ENCODE measurements at places on chromosomes 7 and 10.

DNA sequence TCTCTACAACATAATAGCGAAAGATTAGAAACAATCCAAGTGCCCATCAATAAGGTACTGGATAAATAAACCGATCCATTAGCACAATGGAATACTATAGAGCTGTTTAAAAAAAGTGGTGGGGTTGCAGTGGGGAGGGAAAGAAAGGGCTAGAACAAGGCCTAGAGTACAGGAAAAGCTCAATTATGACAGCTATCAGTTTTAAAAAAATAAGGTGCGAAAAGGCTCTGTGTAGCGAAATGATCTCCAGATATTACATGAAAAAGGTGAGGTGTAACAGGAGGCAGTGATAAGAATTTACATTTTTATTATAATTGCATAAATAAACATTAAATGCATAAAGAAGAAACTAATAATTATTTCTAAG, 30.8 kb downstream of the CYTH3 start:
- no peak for DNase-seq

DNA sequence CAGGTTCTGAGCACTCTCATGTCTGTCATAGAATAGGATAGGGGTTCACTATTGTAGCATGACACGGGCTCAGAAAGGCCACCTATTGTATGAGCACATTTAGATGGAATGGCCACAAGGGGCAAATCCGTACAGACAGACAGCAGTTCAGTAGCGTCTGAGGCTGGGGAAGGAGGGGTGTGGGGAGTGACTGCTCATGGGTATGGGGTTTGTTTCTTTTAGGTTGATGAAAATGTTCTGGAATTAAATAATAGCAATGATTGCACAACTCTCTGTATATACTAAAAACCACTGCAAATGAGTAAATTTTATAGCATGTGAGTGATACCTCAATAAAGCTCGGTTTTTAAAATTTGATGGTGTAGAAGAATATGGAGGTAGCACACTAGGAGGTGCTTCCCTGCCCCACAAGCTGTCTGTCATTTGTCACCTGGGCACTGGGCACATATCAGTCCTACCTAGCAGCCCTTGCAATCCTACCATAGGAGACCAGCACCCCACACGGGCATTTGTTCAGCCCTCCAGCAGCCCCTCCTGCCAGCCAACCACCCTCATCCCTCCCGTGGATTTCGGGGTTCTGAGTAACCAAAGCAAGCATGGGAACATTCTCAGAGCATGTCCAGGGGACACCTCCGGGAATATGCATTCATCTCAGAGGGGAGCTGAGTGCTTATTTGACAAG, 35.2 kb downstream of the KCNMA1 start:
- no peak for DNase-seq

- DNase-seq = no peak
These were observed 109.5 kb downstream of the ADCY1 start for GRCh38 chr7:45683556-45684148.

DNA sequence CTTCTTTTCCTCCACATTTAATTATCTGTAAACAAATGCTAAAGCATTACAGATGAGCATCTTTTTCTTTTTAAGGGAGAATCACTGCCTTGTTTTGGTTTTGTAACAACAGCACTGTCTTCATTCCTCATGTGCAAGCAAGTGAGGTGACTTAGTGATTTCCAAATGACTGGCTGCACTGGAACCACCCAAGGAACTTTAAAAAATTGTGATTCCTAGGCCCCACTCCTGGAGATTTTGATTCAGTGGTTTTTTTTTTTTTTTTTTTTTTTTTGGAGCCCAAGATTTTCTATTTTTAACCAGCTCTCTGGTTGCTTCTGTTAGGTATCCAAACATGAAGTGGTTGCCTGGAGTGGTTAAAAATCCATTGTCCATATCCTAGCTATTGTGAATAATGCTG, 176.2 kb downstream of the LRMDA start:
- DNase-seq = no peak

DNA sequence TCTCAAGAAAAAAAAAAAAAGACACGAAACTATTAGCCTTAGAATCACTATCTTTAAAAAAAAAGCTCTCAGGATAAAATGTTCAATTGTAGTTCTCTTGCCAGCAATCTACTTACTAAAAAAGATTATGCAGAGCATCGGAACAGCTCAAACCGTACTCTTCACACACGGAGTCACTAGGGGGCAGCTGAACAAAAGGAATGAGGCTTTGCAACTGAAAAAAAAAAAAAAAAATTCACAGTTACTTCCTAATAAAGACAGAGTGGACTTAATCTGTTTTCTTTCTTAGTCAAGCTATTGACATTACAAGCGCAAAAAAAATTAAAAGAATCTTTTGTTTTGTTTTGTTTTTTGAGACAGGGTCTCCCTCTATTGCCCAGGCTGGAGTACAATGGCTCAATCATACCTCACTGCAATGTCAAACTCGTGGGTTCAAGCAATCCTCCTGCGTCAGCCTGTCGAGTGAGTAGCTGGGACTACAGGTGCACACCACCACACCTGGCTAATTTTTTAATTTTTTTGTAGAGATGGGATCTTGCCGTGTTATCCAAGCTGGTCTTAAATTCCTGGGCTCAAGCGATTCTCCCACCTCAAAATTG, 11.5 kb downstream of the PMS2 start:
- DNase-seq = peak; percentile 47

DNA sequence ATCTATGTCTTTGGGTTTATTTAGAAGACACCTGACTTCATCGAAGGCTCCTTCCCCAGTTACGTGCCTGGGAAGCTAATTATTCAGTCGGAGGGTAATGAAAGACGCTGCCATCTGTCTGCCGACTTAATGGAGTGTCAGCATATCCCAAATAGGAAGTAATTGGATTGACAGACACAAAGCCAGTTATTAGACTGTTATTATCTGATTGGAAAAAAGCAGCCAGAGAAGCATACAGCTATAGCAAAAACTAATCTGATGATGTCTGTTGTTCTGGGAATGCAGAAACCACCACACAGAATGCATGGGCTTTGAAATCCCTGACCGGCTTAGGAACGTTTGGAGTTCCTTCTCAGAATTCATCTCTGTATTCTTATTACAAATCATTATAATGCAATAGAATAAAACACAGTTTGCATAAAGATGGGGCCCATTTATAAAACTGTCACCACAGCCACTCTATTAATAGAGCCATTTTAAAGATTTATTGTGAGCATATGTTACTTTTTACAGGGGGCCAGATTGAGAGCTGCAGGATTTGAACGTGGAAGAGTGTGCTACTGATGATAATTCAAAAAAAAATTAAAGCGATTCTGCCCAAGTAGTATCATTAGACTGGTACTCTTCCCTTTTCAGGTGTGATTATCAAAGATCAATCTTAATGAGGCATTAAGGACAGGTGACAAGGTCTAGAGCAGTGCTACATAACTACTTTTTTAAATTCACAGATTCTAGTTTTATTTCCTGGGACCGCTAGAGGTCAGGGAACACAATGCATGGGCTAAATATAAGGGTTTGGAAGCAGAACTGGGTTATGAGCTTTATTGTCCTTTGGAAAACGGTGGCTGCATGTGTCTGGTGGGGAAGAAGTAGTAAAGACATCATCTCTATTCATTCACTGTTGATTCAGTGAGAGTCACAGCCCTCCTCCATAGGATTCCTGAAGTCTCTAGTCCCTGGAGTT, 330.1 kb upstream of the LRGUK start:
- DNase-seq = peak; percentile 67

Measured in NCI-H1694 treated with DMSO at 0.1 percent for 48 hours (cell line).